ENCODE measurements at places on chromosomes 12 and 14.

DNA sequence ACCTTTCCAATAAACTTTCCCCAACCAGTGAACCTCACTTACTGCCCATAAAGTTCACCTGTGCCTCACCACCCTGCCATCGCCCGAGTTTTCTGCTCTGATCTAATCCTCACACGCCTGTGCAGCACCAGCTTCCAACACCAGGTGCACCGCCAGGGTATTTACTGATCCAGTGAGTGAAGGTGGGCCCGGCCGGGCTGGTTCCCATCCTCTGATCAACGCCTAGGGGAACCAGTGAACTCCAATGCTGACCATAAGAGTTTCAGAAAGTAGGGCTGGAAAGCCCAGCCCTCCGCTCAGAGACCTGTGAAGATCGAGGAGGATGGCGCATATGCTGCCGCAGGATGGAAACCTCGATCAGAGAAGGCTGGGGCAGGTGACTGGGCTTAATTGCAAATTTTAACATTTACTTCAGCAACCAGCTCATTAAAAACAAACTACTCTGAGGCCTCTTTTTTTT is 685 bp upstream of the MYL6B start:
- DNase-seq, result peak; percentile 28

- no peak for DNase-seq
Measured at GRCh38 chr12:54376596-54376995, 7.9 kb downstream of the ZNF385A start.

DNA sequence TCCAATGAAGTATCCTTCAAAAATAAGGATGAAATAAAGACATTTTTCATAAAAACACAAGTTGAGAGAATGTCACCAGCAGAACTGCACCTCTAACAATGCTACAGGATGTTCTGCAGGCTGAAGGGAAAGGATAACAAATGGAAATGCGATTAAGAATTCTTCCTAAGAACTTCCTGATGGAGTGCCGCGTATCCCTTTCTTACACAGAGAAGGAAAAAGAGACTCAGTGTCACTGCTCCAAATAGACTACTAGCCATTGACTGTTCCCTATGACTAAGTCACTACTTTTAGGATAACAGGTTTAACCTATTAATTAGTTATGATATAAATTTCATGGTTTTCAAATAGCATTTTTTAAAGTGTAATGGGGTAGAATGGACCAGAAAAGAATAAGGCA is 3.2 kb downstream of the ANO2 start:
- DNase-seq, result no peak

GRCh38 chr14:102993523-102993922 is 63.8 kb downstream of the CDC42BPB start:
- DNase-seq, result no peak

- DNase-seq, result no peak
Measured at GRCh38 chr12:104218935-104219334, 3.4 kb downstream of the TXNRD1 start.

DNA sequence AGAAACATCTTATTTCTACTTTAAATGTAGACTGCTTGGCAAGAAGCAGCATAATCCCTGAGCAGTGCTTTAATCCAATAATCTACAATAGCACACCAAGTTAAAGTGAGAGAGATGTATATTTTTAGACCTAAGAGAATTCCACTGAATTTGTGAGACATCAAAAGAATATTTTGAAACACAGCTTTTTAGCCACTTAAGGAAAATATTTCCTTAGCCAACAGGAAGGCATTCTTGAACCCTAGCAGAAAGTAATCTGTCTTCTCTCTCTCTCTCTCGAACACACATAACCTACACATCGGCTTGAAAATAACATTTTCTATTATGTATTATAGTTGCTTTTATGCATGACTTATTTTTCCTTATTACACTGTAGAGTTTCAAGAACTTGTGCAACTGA is 34.0 kb downstream of the KITLG start:
- no peak for DNase-seq

- no peak for DNase-seq
Measured at GRCh38 chr12:38628288-38628687, 277.1 kb downstream of the CPNE8 start.

- no peak for DNase-seq
Measured at GRCh38 chr12:104799458-104799857, 158.6 kb downstream of the SLC41A2 start.

GRCh38 chr12:26162174-26162573 is 33.2 kb upstream of the SSPN start:
- no peak for DNase-seq

GRCh38 chr12:120571299-120571698 is 9.9 kb downstream of the POP5 start:
- DNase-seq, result no peak

GRCh38 chr12:29051221-29051620 is 97.9 kb upstream of the FAR2 start:
- no peak for DNase-seq

GRCh38 chr12:96812153-96812552 is 94.9 kb upstream of the NEDD1 start:
- DNase-seq, result no peak

DNA sequence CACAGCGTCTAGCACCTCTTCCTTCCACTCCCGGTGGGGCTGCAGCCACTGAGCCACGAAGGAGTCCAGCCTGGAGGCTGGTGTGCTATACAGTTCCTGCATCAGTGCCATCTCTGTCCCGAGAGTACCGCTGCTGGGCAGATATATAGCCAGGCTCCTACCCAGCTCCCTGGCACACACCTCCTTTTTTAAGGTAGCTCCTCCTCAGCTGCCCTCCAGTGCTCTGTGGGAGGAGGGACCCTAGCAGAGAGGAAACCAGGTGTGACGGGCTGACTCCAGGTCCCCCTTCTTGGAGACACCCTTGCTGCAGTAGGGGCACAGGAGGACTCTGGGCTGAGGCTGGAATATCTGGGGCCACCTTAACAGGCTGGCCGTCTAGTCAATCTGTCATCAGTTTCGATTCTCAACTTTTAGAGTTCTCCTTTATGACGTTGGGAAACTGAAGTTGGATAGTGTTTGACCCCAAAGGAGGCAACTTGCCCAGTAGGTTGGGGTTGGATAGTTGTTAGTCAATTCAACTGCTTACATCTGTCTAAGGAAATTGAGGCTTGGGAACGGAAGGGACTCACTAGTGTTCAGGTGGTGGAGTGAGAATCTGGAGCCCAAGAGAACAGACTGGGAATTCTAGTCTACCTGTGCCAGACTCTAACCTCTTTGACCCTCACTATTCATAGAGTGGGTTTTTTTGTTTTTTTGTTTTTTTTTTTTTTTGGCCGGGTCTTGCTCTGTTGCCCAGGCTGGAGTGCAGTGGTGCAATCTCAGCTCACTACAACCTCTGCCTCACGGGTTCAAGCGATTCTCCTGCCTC is at the start of gene OASL:
Gene OASL (minus strand): TSS at position 386 of the 808 bp plus-strand sequence. CDS start 275 bp downstream, at position 111.
- DNase-seq, result no peak

GRCh38 chr14:94501588-94502516 is 7.4 kb downstream of the SERPINA12 start:
- DNase-seq, result no peak

- DNase-seq, result no peak
Measured at GRCh38 chr12:117342682-117343081, 18.7 kb downstream of the NOS1 start.

GRCh38 chr12:76252031-76252430 is 96.2 kb downstream of the BBS10 start:
- no peak for DNase-seq

GRCh38 chr14:53871951-53872350 is 84.7 kb downstream of the BMP4 start:
- DNase-seq, result no peak
